Transverse colon (tissue), 4 donors: ENCODE measurements at places on chromosomes 3 and 15.

GRCh38 chr15:45790325-45790943 is 155.6 kb downstream of the SQOR start:
- peak; percentile 34 for DNase-seq

GRCh38 chr15:68683551-68683950 is 104.8 kb downstream of the CORO2B start:
- no peak for DNase-seq

DNA sequence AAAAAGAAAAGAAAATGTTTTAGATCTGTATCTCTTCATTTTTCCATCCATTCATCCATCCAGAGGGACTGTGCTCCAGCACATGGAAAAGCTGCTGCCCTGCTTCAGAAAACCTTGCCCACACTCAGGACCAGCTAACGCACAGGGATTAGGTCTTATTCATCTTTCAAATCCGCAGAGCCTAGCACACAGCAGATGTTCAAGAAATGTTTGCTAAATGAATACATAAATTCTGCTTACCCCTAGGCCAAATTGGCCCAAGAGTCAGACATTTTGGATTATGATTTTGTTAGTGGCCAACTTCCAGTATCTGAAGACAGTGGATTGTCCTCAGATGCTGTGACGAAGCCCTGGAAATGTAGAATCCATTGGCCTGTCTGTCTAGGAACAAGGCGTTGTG is 71.4 kb downstream of the GHSR start:
- no peak for DNase-seq

DNA sequence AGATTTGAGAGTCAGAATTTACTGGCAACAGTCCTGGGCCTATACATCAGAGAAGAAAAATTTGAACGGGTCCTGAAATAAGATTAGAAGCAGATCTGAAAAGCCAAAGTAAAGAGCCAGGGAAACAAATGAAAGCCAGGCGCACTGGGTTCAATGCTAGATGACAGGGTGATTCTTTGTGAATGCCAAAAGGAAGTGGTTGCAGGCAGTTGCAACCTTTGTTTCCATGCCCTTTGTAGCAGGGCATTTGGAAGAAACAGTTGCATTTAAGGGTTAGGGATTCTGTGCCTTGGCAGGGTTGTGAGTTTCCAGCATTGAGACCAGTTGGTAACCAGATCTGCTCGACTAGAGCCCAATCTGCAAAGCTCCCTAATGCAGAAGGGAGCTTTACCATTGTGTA is 36.4 kb upstream of the MTHFS start:
- no peak for DNase-seq

DNA sequence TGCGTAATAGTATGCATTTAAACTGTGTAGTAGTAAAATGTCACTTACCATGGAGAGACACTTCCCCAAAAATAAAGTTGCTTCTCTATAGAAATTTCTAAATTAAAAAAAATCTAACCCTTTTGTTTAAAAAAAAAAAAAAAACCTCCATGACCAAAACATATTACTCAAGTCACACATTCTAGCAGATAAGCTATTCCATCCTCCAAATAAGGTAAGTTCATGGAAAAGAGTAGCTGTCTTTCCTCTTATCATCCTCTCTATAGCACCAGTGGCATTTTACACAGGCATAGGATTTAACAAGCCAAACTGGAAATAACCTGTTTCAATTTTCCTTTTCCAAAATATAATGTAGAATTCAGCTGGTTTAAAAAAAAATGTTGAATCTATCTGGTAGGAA is 57.4 kb downstream of the LRRFIP2 start:
- DNase-seq, result no peak

GRCh38 chr15:80026754-80027153 is 32.7 kb upstream of the ZFAND6 start:
- DNase-seq, result no peak

DNA sequence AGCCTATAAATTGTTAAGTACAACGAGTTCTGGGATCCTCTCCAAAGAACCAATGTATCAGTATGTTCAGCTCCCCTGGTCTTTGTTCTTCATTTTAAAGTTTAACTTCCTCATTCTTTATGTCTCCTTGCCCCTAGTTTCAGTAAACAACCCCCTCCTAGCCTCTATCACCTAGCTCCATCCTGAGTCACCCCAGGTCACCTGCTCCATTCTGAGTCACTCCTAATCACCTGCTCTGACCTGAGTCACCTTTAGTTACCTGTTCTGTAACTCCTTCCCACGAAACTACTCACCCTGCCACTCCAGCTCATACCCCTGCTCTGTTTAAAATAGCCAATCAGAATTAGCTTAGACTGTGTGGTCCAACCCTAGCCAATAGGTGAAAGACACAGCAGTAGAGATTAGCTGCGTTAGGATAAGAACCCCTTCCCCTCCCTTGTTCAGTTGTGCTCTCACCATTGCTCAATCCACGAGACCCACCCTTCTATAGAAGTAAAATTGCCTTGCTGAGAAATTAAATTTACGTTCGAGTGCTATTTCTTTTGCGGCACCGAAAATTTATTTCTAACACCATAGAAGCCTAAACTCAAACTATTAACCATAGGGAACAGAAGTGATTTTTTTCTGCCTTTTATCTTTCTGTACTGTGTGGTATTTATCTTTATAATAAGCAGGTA is 245.0 kb upstream of the ADAMTS9 start:
- no peak for DNase-seq

DNA sequence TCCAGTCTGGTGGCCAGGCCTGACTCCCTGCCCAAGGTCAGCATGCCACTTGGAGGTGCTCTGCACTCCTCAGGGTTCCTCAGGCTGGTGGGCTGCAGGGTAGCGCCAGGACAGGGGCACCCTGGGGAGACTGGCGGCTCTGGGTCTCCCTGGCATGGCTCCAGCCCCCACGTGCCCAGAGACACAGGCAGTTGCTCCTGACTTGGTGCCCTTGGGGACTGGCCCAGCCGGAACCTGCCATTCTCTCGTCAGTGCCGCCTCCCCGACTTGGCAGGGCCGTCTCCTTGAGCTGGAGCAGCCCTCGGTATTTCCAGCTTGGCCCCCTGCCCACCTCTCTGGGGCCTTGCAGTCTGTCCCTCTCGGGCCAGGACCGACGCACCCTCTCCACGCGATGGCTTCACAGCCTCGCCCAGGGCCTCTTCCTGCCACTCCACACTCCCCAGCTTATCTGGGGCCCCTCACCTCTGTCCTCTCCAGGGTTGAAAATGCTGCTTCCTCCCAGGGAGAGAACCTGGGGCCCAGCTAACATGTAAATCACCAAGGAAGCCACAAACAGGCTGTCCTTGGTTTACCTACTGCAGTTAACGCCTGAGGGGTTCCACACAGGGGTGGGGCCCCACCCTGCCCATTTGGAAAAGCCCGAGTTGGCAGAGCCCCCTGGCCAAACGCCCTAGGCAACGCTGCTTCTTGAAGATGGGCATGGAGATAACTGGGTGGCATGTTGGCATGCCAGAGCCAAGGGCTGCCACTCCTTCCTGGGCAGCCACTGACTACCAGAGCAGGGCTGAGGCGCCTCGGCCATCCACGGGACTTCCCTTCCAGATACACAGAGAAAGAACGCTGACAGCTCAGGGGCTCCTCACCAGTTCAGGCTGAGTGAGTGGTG is 61.4 kb downstream of the SMAD6 start:
- peak; percentile 75 for DNase-seq

DNA sequence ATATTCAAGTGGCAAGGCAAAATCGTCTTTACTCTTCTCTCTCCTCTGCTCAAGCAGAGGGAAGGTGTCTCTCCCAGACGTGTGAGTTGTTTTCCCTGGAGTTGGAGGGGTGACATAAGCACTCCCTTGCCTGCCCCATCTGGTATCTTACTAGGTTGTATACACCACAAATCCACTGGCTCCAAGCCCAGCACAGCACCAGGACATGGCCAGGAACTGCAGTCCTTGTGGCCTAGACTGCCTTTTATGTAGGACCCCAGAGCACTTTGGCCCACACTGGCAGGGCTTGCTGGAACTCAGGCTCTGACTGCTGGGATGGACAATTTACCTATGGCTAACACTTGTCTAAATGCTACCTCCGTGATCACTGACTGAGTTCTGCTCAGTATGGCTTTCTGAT is 34.0 kb downstream of the DZIP3 start:
- DNase-seq, result no peak
